ENCODE measurements at places on chromosomes 5 and 9.

DNA sequence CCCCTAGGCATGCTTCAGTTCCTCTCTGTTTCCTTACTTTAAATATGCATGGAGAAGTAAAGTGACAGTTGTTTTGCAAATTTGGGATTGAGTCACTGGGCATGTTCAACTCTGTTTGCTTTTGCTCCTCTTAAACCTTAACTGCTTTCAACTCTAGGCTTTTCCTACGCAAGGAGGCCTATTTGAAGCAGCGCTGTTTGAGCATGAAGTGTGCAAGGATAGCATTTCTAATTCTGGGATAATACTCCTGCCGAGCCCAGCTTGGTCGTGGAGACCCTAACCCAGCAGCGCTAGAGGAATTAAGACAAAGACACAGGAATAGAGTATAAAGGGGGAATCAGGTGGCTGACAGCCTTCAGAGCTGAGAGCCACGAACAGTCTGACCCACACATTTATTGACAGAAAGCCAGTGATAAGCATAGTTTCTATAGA, 803.4 kb upstream of the CDH10 start:
- no peak for DNase-seq

DNA sequence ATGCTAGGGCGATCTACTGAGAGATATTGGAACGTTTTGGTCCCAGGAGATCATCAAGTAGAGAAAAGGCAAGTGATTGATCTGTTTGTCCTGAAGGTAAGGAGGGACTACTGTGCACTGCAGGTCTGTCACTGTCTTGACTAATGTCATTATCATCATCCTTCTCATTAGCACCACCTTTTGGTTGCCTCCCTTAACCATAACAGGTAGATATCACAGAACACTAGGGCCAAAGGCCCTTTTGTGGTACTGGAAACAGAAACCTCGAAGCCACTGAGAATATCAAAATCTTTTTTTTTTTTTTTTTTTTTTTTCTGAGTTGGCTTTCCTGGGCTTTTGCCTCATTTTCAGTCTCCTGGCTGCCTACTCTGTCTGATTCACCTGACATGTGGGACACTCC, 134.0 kb downstream of the KCTD16 start:
- no peak for DNase-seq

- no peak for DNase-seq
These were observed 134.2 kb upstream of the LMX1B start for GRCh38 chr9:126479515-126479914.

GRCh38 chr9:94082553-94082952, 1.7 kb upstream of the PTPDC1 start:
- DNase-seq = no peak

- no peak for DNase-seq
These were observed 694.1 kb upstream of the C9orf72 start for GRCh38 chr9:28267351-28267750.

- DNase-seq = no peak
These were observed 119.0 kb downstream of the TRIM32 start for GRCh38 chr9:116806075-116806474.

- no peak for DNase-seq
These were observed 268.8 kb upstream of the NREP start for GRCh38 chr5:112025757-112026156.

- no peak for DNase-seq
These were observed 48.7 kb downstream of the ELAVL2 start for GRCh38 chr9:23777328-23777727.

GRCh38 chr9:19511694-19512093, 102.9 kb downstream of the ACER2 start:
- no peak for DNase-seq

- DNase-seq = no peak
These were observed 2.3 kb downstream of the NTRK2 start for GRCh38 chr9:84671586-84672521.

DNA sequence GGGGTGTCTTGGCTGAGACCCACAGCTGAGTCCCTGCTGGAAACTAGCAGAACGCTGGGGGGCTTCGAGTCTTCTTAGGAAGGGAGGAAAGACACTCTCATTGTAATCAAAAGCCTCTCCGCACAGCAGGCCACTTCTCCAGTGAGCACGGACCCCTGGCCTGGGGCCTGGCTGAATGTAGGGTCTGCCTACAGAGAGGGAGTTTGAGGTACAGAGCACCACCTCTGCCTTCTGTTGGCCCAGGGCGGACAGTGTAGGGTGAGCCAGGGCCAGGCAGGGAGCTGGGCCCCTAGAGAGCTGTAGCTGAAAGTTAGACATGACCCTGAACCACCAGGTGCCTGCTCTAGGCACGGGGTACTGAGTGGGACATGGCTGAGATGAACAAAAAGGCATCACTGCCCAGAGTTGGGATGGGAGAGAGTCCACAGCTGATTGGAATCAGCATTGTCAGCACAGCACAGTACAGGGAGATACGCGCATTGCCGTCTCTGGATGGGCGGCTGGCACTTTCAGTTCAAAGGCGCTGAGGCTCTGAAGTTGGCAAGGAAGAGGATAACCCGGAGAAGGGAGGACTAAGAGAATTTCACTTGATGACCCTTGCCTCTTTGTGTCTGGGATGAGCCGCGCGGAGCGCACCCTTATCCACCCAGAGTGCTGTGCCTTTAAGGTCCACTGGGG, 363 bp upstream of the SLC25A48 start:
- DNase-seq = no peak

- DNase-seq = no peak
These were observed 62.4 kb downstream of the TNPO1 start for GRCh38 chr5:72878854-72879253.

Data from stimulated activated CD8-positive, alpha-beta memory T cell treated with anti-CD3 and anti-CD28 coated beads, Interleukin-4, amount 100 ng/mL, for 48 hours (primary cell).